Activated CD4-positive, alpha-beta memory T cell treated with anti-CD3 and anti-CD28 coated beads, Interleukin-2, amount 10 ng/mL, durations not matched to agents 7 days and 5 days (primary cell): ENCODE measurements at places on chromosomes 13 and 19. TPM values are rescaled to one million over a fixed set of nuclear protein-coding genes. Genes with fewer than 3 reads are reported as not detected.

- no peak for DNase-seq
These were observed 36.6 kb downstream of the SERTM1 start for GRCh38 chr13:36710396-36710795.

GRCh38 chr13:102905905-102906771 lies 60.3 kb downstream of the ERCC5 start:
- no peak for DNase-seq

GRCh38 chr19:29702161-29702962 lies 12.7 kb downstream of the C19orf12 start:
- DNase-seq = no peak

DNA sequence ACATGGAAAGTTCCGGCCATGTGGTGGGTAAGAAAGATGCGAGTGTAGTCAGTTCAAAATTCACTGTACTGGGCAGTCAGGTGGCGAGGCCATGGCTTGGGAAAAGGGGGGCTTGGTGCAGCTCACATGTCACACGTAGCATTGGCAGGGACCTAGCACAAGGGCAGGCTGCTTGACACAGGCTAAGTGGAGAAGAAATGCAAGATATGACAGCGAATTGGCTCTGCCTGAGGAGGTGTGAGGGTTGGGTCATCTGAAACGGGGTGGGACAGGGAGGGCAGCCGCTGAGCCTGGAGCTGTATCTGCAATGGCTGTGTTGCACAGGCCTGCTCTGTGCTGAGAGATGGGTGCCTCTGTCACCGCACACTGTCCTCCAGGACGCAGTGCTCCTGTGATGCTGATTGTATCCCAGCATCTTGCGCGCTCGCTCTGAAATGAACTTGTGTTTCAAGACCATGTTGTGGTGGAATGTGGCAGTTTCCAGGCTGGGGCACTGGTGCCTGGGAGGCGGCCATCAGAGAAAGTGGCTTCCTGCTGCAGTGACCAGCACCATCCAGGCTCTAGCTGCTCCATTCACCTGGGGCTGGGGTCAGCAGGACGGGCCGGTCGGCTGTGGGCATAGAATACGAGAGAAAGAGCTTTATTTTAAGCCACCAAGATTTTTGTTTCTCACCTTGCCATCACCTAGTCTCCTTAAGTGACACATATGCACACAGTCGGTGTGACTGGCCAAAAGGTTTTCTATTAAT lies 70.3 kb downstream of the TEX29 start:
- no peak for DNase-seq

GRWD1 gene
- 27.1 TPM for total RNA-seq
